ENCODE measurements at places on chromosomes 2 and 18. TPM values are rescaled to one million over a fixed set of nuclear protein-coding genes. Genes with fewer than 3 reads are reported as not detected.
A peak's percentile ranks its signal among the peaks of the same experiment; 100 is the strongest.

IRS1 gene
- total RNA-seq, result 17.4 TPM

UGT1A3 gene
- total RNA-seq, result 1.9 TPM

CD8B2 gene
- total RNA-seq, result not detected

DNA sequence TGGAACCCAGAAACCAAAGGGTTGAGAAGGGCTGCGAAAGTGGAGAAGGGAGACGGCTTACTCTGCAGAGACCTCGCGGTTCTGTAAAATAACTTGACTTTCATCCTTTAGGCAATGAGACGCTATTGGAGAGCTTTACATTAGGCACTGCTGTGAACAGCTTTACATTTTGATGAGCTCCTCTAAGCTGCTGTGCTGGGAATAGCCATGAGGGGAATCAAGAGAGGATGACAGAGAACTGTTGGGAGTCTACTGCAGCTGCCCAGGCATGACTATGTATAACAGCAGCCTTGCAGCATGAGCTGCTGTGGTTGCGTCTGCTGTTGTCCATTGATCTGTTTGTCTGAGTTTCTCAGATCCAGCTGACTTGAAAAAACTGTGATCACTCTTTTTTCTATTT is 310.8 kb upstream of the MAP2 start:
- no peak overlapping the region for H3K4me3 ChIP-seq
- no peak overlapping the region for H3K27ac ChIP-seq
- H3K27me3 ChIP-seq, result no peaks in the 10 kb centered on the region
- H3K36me3 ChIP-seq, result no peaks in the 10 kb centered on the region
- DNase-seq, result no peak
- H3K4me1 ChIP-seq, result no peaks in the 10 kb centered on the region

GRCh38 chr2:124248386-124248785 is 223.3 kb downstream of the CNTNAP5 start:
- no peaks in the 10 kb centered on the region for H3K36me3 ChIP-seq
- no peak overlapping the region for H3K4me3 ChIP-seq
- H3K4me1 ChIP-seq, result no peaks in the 10 kb centered on the region

DNA sequence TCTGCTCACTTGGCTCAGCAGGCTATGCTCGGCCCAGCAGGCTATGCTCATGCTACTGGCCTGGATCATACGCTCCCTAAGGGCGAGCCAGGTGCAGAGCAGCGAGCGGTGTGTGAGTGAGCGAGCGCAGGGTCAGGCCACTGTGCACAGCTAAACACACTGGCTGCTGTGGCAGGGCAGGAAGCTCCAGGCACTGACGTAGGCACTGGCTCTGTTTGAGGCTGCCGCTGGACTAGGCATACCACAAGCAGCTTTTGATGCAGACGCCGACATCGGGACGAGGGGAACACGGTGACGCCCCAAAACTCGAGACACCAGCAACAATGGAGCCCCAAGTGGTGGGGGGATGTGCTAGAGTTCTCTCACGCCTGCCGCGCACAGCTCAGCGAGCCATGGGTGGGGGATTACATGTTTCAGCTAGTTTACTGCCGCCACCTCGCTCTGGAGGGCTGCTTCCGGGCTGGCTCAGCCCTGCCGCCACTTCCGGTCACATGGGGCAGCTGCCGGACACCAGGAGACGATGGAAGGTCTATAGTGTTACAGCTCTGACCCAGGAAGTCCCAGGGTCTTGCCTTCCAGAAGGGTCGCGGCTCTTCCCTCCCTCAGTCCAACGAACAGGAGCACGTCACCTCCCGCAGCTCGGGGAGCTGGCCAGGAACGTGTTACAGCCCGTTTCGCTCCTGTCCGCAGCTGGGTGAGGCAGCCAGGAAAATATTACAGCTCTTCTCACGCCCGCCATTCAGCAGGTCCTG is 1176.9 kb upstream of the LRRTM1 start:
- H3K4me1 ChIP-seq, result no peaks in the 10 kb centered on the region
- no peak overlapping the region for H3K27ac ChIP-seq
- no peaks in the 10 kb centered on the region for H3K27me3 ChIP-seq
- no peaks in the 10 kb centered on the region for H3K36me3 ChIP-seq
- no peak overlapping the region for H3K4me3 ChIP-seq

DNA sequence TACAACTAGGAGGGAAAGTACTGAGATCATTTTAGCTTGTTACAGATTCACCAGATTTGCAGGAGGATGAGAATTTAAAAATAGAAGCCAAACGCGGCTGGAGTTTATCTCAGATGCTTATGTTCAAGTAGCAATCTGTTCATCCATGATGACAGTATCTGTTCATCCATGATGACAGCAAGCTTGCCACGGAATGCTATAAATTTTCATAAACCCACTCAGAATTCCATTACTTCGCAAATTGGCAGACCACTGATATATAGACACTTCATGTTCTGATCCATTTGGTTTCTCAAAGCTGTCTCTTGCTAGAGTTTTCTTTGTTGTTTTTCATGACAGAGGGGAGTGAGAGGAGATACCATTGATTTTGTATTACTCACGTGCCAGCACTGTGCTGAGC is 84.2 kb downstream of the GAREM1 start:
- no peaks in the 10 kb centered on the region for H3K27me3 ChIP-seq
- H3K4me1 ChIP-seq, result no peaks in the 10 kb centered on the region
- H3K4me3 ChIP-seq, result no peak overlapping the region
- no peak for DNase-seq
- H3K27ac ChIP-seq, result no peak overlapping the region
- H3K36me3 ChIP-seq, result no peaks in the 10 kb centered on the region

DNA sequence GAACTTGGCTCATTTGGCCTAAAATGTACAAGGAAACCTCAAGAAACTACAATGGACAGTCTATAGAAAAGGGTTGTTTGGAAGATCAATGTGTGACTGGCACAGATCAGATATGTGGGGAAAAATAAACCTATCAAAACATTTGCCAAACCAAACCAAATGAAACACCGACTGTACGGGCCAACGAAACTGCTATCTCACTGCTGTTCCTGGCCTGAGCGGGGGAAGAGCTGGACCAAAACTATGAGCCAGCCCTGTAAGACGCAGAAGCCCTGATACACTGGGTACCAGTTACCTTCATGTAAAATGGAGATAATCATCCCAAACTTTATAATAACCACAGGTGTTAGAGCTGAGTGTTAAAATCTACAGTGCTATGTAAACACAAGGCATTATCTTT is 11.7 kb downstream of the CDC42EP3 start:
- no peak overlapping the region for H3K4me3 ChIP-seq
- no peaks in the 10 kb centered on the region for H3K36me3 ChIP-seq
- H3K27me3 ChIP-seq, result no peaks in the 10 kb centered on the region
- H3K27ac ChIP-seq, result no peak overlapping the region

DNA sequence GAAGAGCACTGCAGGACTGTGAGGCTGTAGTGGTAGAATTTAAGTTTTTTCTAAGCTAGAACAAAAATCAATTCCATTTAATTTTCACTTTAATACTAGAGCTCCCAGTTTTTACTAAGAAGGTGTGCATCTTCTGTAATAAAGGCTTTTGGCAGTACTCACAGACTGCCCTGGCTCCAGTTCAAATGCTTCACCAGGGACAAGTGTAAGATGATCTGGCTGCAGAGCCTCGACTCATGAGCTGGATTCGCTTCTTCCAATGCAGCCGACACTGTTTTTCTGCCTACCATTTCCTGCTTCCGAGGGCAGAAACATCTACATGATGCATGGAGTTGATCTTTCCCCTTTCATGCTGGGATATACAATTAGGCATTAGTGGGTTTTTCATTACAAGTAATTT is 87.0 kb downstream of the FARSB start:
- H3K27ac ChIP-seq, result no peak overlapping the region
- no peaks in the 10 kb centered on the region for H3K27me3 ChIP-seq
- no peak for DNase-seq

DNA sequence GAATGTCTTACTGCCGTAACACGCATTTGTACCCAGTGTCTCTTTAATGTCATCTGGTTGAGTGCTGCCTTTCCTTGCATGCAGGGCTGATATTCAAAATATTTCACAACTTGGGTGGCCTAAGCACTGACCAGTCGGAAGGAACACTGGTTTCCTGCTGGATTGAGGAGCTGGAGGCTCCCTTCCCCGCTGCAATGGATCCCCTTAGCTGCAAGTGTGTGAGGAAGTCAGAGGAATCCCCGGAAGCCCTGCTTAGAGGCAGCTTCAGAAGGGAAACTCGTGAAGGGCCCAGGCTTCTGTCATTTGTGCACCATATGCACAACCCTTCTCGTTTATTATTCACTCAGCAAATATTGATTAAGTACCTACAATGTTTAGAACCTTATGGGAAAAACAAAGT is 33.2 kb upstream of the SP3 start:
- H3K27me3 ChIP-seq, result no peaks in the 10 kb centered on the region
- H3K4me3 ChIP-seq, result no peak overlapping the region
- H3K4me1 ChIP-seq, result no peaks in the 10 kb centered on the region
- no peaks in the 10 kb centered on the region for H3K36me3 ChIP-seq

DNA sequence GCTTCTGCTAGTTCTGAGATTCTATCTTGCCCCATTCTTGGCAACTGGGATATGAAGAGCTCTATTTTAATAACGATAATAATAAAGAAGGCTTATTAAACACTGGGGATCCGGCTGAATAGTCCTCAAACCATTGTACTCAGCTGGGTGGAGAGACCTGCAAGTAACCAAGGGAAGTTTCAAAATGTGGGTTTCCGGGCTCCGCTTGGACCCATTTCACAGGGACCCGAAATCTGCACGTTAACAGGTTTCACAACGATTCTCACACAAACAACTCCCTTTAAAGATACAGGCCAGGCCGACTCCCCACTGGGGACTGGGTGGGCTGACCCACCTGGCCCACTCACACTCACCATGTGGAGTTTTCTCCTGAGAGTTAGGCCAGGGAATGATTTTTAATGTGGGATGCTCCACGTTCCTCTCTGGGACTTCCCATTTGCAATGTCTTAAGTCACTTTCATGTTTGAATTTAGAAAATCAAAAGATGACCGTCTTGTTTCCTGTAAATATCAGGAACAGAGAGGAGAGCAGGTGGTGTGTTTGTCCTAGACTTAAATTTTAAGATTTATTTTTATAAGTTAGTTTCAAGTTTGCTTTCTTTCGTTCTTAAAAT is 96.3 kb downstream of the SH3RF3 start:
- H3K27me3 ChIP-seq, result no peaks in the 10 kb centered on the region
- H3K4me1 ChIP-seq, result no peaks in the 10 kb centered on the region
- no peak for DNase-seq
- no peaks in the 10 kb centered on the region for H3K36me3 ChIP-seq

DNA sequence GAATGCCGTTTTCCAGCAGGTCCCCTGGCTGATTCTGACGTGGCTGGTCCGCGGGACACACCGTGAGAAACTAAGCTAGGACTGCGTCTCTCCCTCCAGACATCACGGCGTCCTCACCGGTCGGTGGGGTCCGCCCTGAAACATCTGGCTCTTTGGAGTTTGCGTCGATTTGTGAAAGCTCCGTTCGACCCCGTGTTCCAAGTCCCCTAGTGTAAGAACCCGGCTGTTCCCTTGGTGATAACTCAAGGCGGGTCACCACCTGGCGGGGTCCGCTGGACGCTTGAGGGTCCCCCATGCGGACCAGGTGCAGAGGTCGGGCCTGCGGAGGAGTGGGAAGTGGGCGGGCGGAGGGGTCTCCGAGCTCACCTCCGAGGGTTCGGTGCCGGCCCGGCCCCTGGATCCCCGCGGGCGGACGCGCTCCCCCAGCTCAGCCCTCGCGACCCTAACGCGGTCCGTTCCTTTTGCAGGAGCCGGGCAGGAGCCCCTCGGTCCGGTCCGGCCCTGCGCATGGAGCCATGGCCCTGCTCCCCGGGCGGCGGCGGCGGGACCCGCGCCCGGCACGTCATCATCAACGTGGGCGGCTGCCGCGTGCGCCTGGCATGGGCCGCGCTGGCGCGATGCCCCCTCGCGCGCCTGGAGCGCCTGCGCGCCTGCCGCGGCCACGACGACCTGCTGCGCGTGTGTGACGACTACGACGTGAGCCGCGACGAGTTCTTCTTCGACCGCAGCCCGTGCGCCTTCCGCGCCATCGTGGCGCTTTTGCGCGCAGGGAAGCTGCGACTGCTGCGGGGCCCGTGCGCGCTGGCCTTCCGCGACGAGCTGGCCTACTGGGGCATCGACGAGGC is 65.6 kb downstream of the KCNG2 start:
- no peak overlapping the region for H3K27ac ChIP-seq
- H3K4me1 ChIP-seq, result no peaks in the 10 kb centered on the region
- no peaks in the 10 kb centered on the region for H3K36me3 ChIP-seq
- peak; percentile 8 for DNase-seq
- no peaks in the 10 kb centered on the region for H3K27me3 ChIP-seq
- no peak overlapping the region for H3K4me3 ChIP-seq

DNA sequence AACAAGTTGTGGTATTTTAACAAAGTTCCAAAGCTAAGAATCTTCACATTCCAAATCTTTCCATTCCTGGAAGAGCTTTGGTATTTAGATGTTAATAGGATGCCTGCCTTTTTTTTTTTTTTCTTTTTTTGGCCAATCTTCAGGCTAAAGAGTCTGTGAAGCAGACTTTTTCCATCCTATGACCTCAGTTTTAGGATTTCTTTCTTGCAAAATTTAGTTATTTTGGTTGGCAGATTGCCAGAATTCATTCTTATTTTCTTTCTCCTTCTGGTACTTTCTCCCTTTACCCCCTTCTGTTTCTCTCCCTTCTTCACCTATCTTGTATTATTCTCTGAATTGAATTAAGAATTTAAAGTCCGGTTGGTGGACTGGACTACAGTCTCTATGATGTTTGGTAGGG is 217.8 kb upstream of the REV1 start:
- H3K4me3 ChIP-seq, result no peak overlapping the region
- no peaks in the 10 kb centered on the region for H3K36me3 ChIP-seq
- DNase-seq, result no peak
- no peak overlapping the region for H3K27ac ChIP-seq
- H3K4me1 ChIP-seq, result no peaks in the 10 kb centered on the region

DNA sequence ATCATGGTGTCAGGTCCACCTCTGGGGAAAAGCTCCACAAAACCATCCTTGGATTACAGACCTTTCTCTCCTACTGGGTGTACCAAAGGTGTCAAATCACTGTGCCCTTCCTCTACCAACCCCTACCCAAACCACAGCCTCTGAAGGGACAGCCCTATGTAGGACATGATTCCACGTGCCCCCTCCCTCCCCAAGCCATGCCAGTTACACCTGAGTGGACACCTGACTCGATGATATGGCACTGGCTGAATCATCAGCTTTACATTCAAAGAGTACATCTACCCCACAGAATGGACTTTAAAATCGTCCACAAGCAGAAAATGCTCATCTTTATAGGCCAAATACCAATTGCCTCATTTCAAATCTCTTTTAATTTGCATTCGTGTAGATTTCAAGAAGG is 26.0 kb downstream of the TRABD2A start:
- no peak overlapping the region for H3K4me3 ChIP-seq
- no peaks in the 10 kb centered on the region for H3K27me3 ChIP-seq
- no peaks in the 10 kb centered on the region for H3K4me1 ChIP-seq

GRCh38 chr2:232927793-232928550 is 57.9 kb downstream of the SNORC start:
- peak overlapping the region; percentile 39 for H3K4me3 ChIP-seq
- peaks cover 22% of the 10 kb centered on the region for H3K27me3 ChIP-seq
- H3K36me3 ChIP-seq, result no peaks in the 10 kb centered on the region

DNA sequence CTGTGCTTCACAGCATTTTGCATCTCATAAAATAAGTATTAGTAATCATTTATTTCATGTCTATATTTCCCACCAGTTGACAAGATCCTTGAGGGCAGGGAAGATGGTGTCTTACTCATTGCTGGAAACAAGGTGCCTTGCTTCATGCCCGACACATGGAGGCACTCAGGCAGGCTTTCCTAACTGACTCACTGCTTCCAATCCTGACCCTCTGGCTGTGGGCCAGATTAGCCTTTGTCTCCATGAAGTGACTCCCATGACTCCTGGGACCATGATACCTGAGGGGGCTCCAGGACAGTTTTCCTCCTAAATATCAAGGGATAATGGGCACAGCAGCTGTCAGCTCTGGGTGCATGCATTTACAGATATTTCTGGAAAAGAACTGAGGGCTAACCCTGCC is 275.1 kb downstream of the AGPS start:
- H3K27me3 ChIP-seq, result no peaks in the 10 kb centered on the region
- H3K27ac ChIP-seq, result no peak overlapping the region
- H3K4me3 ChIP-seq, result no peak overlapping the region
- no peaks in the 10 kb centered on the region for H3K36me3 ChIP-seq
